ENCODE measurements at places on chromosomes 7 and 10. TPM values are rescaled to one million over a fixed set of nuclear protein-coding genes. Genes with fewer than 3 reads are reported as not detected.
A peak's percentile ranks its signal among the peaks of the same experiment; 100 is the strongest.

CYP2C19 gene
- total RNA-seq: 0.12 TPM

ZFAND2A gene
- 33.0 TPM for total RNA-seq

LIPM gene
- not detected for total RNA-seq

METTL2B gene
- 29.2 TPM for total RNA-seq

JCAD gene
- total RNA-seq: 0.49 TPM

- no peak for DNase-seq
Measured at GRCh38 chr7:2715341-2716231, 27.6 kb downstream of the AMZ1 start.

DNA sequence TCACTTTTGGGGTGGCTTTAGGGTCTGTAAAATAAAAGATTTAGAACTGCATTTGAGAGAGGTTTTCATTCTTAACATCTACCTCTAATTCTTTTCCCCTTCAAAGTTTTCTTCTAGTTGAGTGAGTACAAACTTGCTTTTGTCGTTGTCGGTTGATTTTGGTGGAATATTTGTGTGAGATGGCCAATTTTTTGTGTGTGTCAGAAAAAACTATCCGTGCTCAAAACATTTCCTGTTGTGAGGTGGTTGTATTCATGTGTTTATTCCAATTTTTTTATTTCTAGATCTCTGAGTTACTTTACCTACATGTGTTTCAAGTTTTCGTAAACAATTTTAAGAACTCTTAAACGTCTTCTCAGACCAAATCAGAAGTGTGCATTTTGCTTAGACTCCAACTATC is 1.6 kb downstream of the AHR start:
- no peak for DNase-seq

GRCh38 chr10:6348096-6348874 is 145.6 kb downstream of the PFKFB3 start:
- peak; percentile 96 for DNase-seq

- DNase-seq: no peak
Measured at GRCh38 chr10:100325158-100325557, 4.9 kb downstream of the PKD2L1 start.

DNA sequence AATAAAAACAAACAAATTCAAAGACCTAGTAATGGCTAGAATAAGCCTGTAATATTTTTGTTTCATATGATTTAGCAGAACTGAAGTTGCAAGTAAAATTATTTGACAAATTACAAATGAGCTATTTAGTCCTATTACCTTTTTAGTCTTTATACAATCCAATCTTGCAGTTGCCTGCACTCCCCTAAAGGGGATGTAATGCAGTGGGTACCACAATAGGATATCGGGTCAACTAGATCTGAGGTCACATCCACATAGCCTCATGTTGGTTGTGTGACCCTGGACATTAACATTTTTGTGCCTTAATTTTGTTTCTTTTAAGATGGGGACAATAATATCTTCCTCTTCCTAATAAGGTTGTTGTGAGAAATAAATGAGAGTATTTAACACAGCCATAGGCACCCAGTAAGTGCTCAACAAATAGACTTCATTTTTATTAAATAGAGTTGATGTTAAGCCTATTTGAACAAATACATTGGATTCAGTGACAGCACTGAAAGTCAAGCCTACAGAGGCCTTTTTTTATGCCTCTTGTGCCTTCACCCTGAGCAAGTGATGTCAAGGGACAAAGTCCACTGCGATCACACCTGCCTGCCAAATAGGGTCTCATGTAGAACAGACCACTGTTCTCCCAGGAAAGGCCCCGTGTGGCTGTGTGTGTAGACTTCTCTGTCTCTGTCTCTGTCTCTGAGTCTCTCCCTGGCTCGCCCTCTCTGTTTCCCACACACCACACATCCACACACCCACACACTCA is 124.8 kb downstream of the EVX1 start:
- DNase-seq: no peak

- no peak for DNase-seq
Measured at GRCh38 chr10:77695186-77695585, 57.6 kb upstream of the KCNMA1 start.
